ENCODE measurements at places on chromosomes 1 and 21.

- no peak for DNase-seq
These were observed 50.8 kb downstream of the PAX7 start for GRCh38 chr1:18681423-18681835.

DNA sequence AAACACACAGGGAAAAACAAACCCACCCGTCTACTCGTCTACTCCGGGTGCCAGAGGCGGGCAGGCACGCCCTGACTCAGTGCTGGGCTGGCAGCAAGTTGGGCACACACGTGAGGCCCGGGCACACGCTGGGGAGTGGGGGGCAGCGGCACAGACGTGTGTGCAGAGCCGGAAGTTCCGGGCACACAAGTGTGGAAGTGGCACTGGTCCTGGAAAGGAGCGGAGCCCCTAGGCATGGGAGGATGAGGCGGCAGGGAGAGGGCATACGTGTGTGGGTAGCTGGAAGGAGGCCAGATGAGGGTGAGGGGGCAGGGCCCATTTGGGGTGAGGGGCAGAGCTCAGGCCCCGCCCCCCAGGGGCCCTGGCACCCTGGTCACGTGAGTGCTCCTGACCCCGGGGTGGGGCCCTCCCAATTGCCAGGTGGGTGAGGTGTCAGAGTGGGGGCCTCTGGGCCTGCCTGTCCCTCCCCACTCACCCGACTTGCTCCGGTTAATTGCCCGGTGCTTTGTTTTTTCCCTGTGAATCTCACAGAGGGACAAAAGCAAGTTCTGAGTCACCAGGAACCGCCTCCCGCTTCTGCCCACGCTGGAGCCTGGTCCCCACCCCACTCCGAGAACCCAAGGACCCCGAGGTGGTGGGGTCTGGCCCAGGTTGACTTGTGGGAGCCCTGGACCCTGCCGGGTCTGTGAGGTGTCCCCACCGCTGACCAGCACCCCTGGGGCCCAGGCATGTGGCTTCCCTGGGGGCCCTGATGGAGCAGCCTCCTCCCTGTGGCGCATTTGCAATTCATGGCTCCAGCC is 104.8 kb upstream of the CASZ1 start:
- no peak for DNase-seq

GRCh38 chr21:33244779-33245105 is 15.0 kb downstream of the IFNAR2 start:
- no peak for DNase-seq

DNA sequence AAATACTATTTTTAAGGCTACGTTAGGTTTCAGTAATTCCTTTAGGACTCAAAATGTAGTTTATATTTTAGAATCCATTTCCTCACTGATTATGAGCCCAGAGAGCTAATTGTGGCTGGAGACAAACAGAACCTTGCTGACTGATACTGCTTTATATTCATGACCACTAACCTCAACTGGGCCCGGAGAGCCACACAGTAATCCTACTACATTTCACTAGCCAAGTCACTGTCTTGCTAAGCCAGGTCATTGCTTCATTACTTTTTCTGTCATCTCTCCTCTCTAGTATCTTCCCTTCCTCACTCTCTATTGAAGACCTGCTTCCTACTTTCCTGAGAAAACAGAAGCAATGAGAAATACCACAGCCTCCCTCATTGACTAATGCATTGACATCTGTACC is 24.7 kb downstream of the IL23R start:
- no peak for DNase-seq

DNA sequence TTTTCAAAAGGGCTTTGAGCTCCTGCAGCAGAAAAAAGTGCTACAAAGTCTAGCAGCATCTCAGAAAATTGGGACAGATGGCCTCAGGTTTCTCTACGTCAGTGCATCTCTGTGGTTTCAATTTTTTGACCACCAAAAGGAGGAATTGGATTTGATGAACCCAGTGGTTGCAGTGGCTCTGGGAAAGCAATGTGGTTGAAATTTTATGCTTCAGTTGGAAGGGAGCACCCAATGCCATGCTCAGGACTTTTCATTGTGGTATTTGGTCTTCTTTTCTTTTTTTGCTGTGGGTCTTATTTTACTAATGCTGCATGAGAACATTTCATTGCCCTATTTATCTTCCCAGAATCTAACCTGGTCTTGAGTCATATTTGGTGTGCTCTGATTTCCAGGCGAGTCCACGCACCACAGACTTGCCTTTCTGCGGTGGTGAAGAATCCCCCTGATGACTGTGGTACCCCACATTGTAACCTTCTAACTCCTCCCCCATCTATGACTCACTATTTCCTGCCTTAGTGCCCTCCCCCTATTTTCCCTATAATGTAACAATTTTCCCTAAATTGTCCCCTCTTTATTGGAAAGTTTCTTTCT is 56.7 kb downstream of the S1PR1 start:
- DNase-seq: no peak

DNA sequence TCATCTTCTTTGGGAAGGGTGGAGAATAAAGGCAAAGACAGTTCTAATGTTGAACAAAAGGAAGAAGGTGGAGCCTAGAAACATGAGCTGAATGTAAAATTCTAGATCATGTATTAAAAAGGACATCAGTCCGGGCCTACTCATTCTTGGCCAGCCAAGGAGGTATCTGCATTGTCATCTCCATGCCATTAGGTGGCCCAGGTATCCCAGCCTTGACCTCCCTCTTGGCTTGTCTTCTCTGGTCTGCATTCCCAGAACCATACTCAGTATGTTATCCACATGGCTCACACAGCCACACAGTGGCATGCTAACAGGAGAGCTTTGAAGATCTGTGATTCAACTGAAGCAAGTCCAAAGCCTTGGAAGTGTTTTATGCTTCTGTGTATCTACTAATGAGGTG is 369.8 kb upstream of the KAZN start:
- DNase-seq: no peak
